Natural killer cell treated with Interleukin-12 subunit alpha and Interleukin-12 subunit beta and Interleukin-15 and Interleukin-18, amount 100 ng/mL, for 72 hours (primary cell): ENCODE measurements at places on chromosomes 3 and 15.

DNA sequence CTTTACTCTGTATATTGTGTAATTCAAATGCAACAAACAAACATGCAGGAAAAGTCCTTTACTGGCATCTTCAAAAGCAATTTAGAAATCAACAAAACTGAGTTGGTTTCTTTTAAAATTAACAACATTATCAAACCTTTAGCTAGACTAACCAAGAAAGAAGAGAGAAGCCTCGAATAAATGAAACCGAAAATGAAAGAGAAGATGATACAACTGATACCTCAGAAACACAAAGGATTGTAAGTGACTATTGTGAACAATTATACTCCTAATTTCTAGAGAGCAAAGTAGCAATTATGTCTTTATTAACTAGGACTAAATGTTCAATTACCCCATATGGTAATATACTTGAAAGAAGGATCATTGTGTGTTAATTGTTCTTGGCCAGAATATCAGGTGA, 49.2 kb upstream of the P3H2 start:
- DNase-seq: no peak

DNA sequence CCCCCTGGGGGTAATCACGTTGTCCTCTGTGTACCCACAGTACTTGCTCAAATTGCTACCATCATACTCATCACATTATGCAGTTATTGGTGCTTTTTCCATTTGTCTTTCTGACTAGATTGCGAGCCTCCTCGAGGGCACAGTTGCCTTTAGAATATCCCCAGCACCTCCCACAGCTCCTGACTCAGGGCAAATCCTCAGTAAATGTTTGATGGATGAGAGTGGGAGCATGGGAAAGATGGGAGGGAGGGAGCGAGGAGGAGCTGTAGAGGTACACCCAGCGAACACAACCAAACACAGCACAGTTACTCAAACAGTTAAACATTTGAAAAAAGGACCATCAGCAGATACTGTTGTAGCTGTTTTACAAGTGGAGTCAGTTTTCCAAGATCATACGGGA, 27.9 kb downstream of the SIDT1 start:
- DNase-seq: no peak

DNA sequence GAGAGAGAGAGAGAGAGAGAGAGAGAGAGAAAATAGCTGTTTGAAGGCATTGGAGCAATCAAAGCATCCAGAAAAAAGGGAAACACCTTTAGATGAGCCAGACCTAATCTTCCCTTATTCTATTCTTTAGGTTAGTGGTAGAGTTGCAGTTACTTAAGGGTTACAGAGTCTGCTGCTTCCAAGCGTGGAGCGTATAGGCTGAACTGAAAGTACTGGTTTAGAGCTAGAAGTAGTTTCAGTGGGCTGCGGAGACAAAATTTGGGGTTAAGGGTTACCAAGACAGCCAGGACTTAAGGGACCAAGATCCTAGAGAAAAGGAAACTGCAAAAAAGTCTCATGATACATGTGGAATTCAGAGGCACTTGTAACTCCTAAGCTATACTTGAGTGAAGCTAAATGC, 66.1 kb upstream of the MEIS2 start:
- DNase-seq: no peak

- DNase-seq: no peak
Observed at GRCh38 chr3:195117978-195118581, 152.9 kb downstream of the XXYLT1 start.

DNA sequence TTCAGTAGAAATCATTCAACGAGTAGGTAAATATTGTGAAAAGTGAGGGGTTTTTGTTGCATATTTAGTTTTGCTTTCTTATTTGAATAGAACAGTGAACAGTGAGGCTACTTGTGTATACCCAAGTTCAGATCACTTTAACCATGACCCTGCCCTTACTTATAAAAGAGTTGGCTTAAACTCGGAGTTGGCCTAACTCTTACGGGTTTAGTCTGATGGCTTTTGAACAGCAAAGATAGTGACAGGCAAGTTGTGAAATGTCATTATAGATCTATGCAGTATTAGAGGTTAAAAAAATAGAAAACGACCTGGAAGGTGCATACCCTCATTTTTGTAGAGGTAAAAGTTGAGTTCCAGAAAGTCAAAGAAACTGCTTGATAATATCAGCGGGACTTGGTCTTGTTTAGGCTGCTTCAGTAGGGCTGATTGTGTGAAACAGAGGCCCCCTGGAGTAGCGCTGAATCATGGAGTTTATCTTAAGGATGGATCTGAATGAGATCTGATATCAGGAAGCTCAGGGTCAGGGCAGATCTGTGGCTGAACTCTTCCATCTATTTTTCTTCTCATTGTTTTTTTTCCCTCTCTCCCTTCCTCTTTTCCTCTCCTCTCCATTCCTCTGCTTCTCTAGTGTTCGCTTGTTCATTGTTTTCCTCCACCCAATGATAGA, 359.8 kb downstream of the LPP start:
- DNase-seq: no peak

DNA sequence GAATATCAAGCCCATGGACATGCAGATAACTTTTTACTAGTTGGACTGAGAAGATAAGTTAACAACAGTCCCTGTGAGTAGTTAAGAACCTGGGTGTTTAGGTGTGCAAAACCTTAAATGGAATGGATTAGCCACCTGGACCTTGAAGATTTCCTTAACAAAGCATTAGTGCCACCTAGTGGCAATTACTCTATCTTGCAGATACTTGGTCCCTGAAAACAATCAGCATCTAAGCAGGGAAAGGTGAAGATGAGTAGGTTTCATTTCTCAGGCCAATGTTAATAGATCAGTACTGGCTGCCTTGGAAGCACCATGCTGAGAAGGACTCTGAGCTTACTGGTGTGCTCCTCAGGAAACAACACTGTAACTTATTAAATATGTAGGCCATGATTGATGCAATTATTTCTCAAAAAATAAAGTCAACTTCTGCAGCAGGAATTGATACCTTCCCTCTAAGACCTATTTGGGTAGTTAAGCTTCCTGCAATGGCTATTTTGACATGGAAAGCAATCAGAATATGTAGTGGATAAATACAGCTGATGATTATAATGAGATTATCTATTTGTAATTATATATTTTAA, 329.4 kb downstream of the TBC1D5 start:
- no peak for DNase-seq

GRCh38 chr3:88628901-88629300, 478.5 kb upstream of the EPHA3 start:
- DNase-seq: no peak

DNA sequence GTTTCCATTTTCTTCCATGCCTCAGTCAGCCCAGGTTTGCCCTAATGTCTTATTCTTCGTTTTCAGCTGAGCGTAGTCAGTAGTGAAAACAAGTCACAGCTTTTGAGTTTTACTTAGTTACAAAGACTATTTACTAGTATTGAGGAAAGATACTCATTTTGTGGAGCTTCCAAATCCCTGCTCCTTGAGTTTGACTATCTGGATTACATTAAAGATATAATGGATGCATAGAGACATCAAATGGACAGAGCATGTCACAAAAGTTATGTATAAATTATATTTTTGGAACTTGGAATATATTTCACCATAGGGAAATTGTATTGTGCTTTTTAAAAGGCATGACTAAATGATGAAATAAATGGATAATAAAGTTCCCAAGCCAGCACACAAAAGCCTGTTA, 54.6 kb upstream of the AKAP13 start:
- DNase-seq: no peak

DNA sequence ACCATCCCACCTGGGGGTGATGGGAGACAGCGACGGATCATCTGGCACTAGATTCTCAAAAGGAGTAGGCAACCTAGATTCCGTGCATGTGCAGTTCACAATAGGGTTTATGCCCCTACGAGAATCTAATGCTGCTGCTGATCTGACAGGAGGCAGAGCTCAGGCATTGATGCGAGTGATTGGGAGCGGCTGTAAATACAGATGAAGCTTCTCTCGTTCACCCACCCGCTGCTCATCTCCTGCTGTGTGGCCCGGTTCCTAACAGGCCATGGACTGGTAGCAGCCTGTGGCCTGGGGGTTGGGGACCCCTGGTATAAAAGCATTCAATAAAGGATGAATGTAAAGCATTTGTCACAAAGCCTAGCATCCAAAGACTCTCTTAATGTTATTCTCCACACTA, 126.8 kb downstream of the FRMD4B start:
- no peak for DNase-seq

DNA sequence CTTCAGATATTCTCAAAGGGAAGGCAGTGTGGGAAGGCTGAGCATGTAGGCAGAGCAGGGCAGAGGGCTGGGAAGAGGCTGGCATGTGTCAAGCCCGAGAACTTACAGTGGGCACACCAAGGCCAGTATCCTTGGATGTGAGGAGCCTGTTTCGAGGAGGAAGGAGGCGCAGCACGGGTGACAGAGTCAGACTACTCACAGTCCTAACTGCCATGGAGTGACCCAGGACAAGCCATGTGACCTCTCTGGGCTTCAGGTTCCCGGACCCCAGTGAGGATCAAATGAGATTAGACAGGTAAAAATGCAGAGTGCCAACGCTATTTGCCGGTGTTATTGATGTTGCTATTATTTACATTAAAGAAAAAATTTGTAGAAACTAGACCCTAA, 65.3 kb downstream of the NSMCE3 start:
- no peak for DNase-seq

DNA sequence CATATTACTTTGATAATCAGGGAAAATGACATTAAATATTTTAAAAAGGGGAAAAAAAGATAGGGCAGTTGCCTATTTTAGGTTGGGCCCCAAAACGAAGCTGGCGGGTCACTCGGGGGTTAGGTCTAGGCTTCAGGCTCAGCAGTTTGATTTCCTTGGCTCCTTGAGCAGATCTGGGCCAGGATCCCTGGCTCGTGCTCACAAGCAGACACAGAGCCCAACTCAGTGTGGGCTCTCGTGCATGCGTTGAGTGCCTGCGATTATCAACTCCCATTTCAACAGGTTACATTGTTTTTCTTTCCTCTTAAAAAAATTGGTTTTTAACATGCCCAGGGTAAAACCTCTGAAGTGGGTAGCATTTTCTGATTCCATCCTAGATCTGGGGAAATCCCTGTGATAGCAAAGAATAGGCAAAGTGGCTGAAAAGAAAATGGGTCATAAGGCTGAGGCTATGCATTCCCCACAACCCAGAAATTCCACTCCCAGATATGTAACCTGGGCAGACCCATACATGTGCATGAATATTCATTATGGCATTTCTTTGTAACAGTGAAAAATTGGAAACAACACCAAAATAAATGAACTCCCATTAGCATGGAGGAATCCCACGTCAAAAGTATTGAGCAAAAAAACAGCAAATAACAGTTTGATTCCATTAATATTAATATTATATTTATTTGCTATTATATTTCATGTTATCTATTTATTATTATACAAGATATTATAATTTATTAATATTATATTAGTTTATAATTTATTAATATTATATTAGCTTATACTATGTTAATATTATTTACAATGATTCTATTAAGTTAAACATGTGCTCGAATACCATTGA, 27.8 kb downstream of the FAM43A start:
- DNase-seq: no peak

- DNase-seq: no peak
Observed at GRCh38 chr3:115704661-115705338, 81.5 kb downstream of the GAP43 start.

DNA sequence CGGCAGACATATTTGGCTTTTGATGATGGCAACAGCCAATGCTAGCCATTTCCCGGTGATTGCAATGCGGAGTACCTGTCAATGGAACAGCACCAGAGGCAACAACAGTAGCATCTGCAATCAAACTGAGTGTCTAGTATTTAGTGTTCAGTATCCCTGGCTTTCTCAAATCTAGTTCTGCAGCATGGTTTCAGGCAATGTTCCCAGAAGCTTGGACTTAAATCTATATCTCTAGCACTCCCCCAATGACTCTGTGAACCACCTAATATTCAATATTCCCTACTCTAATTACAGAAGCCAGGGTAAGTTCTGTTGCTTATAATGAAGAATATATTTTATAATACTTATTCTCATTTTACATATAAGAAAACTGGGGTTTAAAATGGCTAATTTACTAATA, 48.2 kb downstream of the TBL1XR1 start:
- no peak for DNase-seq

DNA sequence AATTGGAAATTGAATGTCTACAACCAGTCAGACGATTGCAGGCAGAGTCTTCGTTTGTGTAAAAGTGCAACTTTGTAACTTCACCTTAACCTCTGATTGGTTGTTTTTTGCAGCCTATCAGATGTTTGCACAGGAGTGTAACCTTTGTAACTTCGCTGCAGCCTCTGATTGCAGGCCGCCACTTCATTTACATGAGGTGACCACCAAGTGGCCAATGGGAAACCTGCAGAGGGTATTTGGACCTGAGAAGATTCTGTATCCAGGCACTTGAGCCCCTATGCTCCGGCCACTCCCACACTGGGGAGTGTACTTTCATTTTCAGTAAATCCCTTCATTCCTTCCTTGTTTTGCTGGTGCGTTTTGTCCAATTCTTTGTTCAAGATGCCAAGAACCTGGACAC, 68.1 kb upstream of the PFN2 start:
- DNase-seq: no peak

GRCh38 chr15:57090496-57090859, 172.0 kb downstream of the TCF12 start:
- no peak for DNase-seq

DNA sequence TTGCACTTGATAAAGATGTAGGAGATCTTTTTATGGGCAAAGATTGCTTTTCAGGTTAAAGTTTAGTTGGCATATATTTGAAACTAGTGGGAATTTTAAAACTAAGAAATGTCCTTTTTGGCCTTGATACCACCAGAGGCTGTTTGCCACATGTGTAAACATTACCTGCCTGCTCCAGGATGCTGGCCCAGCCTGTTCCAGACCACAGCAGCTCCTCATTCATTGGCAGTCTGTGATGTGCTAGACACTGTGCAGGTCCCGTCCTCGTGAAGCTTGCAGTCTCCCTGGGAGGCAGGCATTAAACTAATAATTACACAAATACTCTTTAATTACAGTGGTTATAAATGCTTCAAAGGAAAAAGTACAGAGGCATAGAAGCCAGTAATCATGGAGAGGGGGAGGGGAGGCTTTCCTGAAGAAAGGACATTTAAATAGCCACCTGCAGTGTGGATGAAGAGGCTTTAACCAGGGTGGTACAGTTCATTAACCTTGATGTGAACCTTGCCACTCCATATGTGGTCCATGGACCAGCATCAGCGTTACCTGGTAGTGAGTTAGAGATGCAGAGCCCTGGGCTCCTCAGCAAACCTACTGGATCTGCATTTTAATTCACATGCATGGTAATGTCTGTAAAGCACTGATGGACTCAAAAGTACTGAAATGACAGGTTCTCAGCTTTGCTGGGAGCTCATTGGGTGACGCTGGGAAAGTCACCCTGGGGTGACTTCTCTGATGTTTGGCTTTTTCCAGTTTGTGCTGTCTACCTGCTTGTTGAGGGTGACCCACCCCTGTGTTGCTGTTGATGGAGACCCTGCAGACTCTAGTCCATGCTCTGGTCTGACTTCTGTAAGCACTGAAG, 5.3 kb downstream of the ZNF710 start:
- no peak for DNase-seq

GRCh38 chr3:175082631-175083030, 223.5 kb downstream of the NAALADL2 start:
- DNase-seq: no peak
